ENCODE measurements at places on chromosomes 2 and 18.
A peak's percentile ranks its signal among the peaks of the same experiment; 100 is the strongest.

DNA sequence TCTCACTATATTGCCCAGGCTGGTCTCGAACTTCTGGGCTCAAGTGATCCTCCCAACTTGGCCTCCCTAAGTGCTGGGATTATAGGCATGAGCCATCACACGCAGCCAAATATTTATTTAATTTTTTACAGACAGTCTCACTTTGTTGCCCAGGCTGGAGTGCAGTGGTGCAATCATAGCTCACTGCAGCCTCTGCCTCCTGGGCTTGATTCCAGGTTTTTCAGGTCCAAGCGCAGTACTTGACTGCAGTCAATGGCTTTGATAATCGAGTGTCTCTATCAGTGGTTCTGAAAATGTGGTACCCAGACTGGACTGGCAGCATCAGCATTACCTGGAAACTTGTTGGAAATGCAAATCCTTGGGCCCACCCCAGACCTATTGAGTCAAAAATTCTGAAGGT lies 63.1 kb downstream of the PLB1 start:
- DNase-seq: no peak

DNA sequence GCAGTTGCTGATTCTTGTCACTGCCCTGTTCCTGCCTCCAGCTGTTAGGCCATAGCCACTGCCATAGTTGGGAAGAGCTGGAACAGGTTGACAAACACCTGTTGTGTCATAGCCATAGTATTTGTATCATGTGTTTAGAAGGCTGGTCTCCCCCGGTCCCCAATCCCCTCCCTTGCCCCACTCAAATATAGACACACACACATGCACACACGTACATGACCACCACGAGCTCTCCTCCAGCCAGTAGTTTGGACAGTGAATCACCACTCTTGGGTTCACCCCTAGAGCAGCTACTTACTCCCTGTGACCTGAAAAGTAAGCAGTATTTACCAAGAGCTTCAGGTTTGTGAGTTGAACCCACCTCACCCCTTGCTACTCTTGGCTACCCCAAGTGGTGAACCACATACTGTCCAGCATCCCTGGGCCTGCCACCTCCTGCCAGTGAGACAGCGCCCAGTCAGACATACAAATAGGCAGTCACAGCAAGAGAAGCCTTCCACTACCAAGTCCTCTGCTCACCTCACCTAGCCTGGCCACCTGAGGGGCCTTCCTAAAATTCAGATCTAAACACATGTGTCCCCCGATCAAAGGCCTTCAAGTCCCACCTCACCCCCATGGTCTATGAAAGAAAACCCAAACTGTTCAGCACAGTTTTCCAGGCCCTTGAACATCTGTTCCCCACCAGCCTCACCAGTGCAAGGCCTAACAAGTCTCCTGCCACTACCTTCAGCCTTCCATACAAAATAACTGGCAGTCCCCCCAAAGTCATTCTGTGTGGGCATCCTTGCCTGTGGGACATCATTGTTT lies 7.1 kb downstream of the PCBP1 start:
- DNase-seq: no peak

DNA sequence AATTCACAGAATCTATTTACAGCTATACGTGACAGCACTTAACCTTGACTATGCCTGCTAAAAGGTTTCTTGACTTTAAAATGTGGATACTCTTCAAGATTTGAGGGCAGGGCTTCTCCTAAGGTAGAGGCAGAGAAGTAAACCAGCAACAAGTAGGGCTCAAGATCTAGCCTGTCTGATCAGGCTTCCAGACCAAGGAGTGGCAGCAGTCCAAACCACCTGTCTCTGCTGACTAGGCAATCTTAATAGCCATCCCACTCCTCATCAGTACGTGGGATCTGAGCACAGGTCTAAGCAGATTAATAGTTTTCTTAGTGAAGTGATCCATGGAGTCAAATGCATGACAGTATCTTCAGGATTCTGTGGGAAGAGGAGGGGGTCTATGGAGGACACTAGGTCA lies 100.4 kb downstream of the GPD2 start:
- DNase-seq: no peak

- peak; percentile 81 for DNase-seq
Measured at GRCh38 chr2:97699765-97700444, 13.5 kb upstream of the ZAP70 start.

DNA sequence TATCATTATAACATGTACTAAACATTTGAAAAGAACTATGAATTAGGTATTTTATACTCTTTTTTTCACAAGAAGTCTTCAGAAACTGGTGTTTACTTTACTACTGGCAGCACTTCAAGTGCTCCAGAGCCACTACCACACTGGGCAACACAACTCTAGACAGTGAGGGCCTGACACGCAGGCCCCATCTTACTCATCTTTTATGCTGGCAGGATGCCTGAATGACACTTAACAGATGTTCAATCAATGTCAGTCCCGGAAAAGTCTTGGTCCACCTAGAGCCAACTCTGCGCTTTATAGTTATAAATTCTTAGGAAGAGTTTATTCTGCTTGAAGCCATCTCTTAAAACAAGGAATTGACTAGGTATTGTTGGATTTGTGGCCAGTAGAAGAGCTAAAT lies 8.7 kb upstream of the WIPF1 start:
- DNase-seq: no peak

DNA sequence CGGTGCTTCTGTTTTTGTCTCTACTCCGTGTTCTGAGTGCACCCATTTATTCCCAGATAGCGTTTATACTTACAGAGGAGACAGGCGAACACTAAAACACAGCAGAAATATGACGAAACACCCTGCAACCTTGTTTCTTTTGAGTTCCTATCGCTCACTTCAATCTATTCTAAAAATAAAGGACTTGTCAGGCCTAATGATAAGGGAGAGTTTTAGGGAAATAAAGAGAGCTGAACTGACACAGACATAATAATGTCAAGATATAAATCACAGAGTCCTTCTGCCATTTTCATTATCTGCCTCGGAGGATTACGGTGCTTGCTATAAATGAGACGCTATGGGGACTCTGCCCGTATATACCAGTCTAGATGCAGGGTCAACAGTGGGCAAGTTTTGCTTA lies 659.7 kb upstream of the SALL3 start:
- DNase-seq: no peak

DNA sequence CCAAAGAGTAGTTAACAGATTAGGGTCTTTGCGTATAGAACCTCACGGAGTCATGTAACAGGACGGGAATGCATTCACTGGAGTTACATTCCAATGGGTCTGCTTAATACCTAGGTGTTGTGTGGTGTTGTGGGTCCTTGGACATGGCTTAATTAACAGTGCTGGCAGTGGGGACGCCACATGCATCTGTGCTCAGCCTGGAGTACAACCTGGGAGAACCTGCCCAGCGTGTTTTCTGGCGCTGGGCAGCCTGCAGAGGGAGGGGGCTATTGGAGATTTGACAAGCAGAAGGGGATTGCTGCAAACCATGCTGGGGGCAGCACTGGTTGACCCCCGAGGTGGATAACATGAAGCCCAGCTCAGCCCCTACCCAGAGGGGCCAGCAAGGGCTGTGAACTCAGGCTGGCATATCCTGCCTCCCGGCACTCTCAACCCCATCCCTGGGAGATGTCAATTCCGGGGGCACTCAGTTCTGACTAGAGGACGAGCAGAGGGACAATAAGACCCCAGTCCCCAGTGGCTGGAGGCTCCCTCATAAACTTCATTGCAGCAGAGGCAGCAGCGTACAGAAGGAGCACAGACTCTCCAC lies 29.3 kb upstream of the COPS8 start:
- DNase-seq: no peak

DNA sequence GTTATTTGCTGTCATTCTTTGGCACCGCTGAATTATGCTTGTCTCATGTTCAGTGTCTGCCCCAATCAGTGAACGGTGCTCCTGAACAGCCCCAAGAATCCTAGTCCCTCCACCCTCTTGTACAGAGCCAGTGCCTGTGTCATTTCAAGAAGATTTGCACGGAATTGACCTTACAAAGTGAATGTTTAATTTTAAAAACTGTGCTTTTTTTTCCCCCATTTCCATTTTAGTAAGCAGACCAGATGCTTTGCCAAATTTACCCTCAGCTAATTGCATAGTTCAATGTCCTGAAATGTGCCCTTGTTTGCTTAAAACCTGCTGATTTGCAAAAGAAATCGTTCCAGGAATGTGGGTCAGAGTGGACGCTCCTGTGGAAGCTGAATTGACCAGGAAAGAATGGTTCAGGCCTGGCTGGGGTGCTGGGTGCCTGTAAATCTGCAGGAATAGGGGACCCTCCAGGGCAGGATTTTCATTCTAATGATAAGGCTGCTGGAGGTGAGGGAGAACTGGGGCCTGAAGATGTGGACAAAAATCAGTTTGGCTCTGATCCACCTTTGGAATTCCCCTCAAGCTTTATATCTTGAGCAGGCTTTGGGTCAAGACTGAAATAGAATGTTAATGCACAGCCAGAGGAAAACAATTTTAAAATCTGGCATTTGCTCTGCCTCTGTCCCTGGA lies 20.1 kb downstream of the TMEM17 start:
- DNase-seq: no peak

DNA sequence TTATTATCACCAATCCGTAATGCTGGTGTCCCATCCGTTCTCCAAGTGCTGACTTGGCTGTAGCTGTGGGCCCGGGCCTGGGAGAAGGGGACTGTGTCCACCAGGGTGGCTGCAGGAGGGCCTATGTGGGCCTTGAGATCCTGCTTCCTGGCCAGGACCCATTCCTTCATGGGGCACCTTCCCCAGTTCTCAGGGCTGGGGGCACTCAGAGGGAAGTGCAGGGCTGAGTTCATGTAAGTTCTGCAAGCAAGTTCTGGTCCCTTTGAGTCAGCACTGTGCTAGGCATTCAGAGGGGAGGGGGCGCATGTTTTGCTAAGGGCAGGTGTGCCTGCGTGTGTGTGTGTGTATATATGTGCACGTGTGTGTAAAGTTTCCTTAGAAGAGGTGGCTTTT lies 94.0 kb downstream of the GLI2 start:
- no peak for DNase-seq
